ENCODE measurements at places on chromosomes 1 and 21.

DNA sequence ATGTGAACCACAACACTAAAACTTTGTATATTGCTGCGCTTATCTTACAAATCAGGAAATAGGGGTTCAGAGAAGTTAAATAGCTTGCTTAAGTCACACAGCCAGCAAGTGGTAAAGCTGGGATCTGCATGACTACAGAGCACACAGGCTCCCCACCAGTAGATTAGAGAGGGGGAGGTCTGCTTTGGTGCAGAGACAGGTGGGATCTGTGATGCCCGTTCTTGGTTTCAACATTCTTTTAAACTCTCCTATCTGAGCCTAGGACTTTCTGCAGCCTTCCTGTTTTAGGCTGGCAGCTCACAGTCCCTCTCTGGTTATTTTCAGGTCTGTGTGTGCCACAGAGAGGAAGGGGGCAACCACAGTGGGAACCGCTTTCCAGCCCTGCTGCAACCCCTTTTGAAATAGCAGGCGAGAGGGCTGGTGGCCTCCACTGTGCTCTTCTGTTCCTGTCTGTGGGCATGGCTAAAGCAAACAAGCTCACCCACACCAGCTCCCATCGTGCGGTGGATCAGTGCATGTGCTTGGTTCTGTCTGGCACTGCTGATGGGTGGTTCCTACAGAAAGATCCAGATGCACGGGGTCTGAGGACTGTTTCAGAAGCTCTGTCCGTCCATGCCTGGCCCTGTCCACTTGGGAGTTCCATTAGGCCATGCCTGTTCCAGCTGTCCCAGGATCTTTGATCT is 1.7 kb upstream of the IL6R start:
- DNase-seq = no peak

- no peak for DNase-seq
Observed at GRCh38 chr1:6991266-6991665, 206.0 kb downstream of the CAMTA1 start.

DNA sequence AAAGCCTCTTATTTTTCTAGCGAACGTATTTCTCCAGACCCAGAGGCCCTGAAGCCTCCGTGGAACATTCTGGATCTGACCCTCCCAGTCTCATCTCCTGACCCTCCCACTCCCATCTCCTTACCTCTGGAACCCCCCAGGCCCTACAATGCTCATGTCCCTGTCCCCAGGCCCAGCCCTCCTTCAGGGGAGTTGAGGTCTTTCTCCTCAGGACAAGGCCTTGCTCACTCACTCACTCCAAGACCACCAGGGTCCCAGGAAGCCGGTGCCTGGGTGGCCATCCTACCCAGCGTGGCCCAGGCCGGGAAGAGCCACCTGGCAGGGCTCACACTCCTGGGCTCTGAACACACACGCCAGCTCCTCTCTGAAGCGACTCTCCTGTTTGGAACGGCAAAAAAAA is 68.7 kb downstream of the ALPL start:
- no peak for DNase-seq

DNA sequence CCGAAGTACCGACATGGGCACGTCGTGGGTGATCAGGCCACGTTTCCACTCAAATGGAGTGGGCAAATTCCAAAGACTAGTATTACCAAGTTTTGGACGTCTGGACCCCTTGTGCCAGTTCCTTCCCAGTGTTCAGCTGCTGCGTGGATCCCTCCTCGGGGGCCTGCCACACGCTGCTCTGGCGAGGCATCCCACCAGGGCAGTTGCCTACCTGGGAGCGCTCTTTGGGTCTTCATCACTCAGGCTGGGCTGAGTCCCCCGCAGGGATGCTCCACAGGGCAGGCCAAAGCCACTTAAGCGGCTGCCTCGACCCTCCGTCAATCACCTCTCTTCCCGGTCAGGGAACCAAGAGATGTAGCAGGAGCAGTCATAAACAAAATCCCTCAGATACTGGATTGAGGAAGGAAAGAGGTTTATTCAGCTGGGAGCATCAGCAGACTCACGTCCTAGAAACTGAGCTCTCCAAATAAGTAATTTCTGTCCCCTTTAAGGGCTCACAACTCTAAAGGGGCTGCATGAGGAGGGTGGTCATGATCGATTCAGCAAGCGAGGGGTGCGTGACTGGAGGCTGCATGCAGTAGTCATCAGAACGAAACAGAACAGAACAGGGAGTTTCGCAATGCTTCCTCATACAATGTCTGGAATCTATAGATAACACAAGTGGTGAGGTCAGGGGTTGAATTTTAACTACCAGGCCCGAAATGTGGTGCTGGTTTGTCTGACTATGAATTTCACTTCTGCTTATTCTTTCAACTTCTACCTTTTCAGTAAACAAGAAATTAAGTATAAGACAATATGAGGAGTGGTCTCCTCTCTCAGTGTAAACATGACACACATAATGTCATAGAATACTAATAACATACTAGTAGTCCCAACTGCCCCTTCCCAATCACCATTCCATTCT is 998.6 kb upstream of the NCAM2 start:
- DNase-seq = no peak

GRCh38 chr1:117479086-117479485 is 111.8 kb downstream of the MAN1A2 start:
- DNase-seq = no peak

GRCh38 chr1:180672105-180672504 is 40.3 kb downstream of the XPR1 start:
- DNase-seq = no peak

DNA sequence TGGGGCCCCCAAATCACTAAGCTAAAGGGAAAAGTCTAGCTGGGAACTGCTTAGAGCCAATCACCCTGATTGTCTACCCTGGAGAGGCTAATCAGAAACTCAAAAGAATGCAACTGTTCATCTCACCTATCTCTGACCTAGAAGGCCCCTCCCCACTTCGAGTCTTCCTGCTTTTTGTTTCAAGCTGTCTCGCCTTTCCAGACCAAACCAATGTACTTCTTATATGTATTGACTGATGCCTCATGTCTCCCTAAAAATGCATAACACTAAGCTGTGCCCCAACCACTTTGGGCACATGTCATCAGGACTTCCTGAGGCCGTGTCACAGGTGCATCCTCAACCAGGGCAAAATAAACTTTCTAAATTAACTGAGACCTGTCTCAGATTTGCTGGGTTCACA is 209.5 kb downstream of the APP start:
- no peak for DNase-seq

DNA sequence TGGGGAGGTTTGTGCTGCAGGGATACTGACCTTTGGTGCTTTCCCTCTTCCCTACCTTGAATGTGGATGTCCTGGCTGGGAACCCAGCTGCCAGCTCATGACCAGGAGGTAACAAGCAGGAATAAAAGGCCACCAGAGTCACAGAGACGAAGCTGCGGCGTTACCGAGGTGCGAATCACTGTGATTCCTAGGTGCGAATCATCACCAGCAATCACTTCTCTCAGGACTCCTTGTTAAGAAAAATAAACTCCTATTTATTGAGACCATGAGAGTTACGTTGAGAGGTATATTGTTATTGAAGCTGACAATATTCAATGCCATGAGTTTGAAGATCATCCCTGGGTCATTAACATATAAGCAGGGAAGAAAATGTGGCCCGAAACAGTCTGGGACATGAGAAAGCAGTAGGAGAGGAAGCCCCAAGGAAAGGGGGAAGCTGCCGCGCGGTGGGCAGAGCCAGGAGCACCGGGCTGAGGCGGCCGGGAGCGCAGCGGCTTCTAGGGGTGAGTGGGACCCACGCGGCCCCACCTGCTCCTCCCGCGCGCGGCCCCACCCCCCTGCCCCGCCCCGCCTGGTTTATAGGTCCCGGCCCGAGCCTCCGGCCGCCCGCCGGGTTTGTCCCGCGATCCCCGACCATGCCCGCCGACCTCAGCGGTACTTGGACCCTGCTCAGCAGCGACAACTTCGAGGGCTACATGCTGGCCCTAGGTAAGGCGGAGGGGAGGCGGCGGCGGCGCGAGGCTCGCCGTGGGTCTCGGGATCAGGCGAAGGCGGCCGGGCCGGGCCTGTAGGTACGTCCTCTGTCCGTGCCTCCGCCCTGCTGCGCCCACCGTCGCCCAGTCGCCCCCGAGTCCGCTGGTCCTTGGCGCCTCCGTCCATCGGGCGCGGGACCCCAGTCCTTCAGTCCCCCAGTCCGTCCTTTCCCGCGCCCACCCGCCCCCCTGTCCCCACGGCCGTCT is at the start of gene RBP7:
TSS of gene RBP7 (plus strand) at position 605 of the 959 bp plus-strand sequence. CDS start at position 636, 31 bp downstream.
- no peak for DNase-seq

GRCh38 chr1:193309936-193310475 is 123.6 kb upstream of the B3GALT2 start:
- no peak for DNase-seq

GRCh38 chr1:167221126-167221737 is 546 bp downstream of the POU2F1 start:
- peak; percentile 10 for DNase-seq

GRCh38 chr1:115179397-115180079 is 90.2 kb upstream of the TSPAN2 start:
- peak; percentile 11 for DNase-seq

DNA sequence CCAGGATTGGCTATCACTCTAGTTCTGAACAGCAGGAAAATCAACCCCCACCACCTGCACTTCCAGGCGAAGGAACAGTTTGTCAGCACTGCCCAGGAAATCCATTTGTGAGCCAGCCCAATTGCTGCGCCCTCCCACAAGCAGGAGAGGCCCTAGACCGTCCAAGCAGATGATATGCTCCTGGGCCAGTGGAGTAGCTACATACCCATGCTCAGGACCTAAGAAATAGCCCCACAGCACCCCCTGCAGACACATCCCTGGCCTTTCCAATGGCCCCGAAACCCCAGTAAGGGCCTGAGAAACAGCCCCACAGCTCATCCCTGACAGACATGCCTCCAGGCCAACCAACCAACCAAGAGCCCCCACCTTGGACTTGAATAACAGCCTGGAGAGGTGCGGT is 111.5 kb upstream of the ZC3H11B start:
- no peak for DNase-seq

GRCh38 chr1:112110031-112110430 is 120.6 kb upstream of the KCND3 start:
- DNase-seq = no peak

- DNase-seq = no peak
Observed at GRCh38 chr1:244035358-244035757, 15.7 kb upstream of the ZBTB18 start.

DNA sequence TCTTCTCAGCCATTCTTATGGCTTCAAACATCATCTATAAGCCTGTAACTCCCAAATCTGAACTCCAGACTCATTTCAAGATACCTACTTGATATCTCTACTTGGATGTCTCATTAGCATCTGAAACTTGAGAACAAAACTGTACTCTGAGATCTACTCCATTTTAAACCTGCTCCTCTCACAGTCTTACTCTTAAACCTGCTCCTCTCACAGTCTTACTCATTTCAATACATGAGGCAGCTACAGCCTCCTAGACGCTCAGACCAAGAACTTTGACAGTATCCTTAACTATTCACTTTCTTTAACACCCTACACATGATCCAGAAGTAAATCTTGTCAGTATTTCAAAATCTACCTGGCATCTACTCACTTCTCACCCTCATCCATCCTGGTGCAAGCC is 54.3 kb downstream of the NBPF6 start:
- DNase-seq = peak; percentile 28

DNA sequence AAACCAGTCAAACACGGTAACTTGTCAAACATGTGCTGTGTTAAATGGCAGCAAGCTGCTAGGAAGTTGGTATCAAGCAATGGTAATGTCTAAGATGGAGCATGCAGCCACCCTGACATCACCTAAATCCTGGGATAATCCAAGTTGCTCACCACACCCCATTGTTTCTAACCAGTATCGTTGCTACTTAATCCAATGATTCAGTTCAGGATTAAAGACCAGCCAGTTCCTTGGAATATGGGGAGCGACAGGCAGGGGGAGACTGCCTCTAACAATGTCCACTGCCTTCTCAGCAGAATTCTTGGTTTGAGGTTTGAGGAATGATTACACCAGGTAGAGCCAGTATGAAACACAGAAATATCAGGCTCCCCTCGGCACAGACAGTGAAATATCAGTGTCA is 122.1 kb upstream of the IFFO2 start:
- DNase-seq = no peak

- no peak for DNase-seq
Observed at GRCh38 chr1:200090252-200091159, 63.0 kb downstream of the NR5A2 start.

DNA sequence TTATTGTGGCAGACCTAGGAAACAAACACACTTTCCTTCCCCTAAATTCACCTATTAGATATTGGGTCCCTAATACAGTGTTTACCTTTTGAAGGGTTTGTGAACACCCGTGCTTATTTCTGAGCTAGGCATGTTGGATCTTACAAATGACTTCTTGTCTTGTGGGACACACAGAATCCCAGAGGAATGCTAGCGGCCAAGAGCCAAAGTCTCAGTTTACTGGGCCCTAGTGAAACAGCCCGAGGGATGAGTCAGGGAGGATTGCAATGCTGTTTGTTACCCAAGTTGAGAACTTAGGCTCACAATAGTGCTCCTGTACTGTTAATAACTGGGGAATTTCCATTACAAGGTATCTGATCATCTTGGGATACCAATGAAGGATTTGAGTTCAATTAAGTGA is 100.1 kb upstream of the AKT3 start:
- no peak for DNase-seq

DNA sequence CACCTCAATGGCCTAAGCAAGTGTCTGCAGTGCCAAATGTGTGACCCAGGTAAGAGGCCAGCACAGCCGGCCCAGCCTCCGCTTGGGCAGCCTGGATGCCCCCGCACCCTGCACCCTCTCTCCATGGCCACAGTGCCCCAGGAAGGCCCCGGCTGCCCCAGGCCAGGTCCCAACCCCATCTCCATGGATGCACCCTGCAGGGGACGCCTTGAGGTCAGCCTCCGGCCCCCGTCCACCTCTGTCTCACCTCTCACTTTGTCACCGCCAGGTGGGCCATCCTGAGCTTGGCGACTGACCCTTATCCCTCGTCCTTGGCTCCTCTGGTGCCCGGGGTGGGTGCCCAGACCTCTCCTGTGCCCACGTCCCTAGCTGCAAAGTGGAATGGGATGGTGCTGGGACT is 2.2 kb downstream of the TNFRSF14 start:
- no peak for DNase-seq

GRCh38 chr1:54976747-54977146 is 3.7 kb upstream of the TMEM61 start:
- DNase-seq = no peak

GRCh38 chr1:7681401-7681800 is 89.7 kb upstream of the VAMP3 start:
- no peak for DNase-seq

GRCh38 chr1:9787702-9788101 is 36.1 kb downstream of the CLSTN1 start:
- DNase-seq = peak; percentile 58
